Tongue (tissue), 3 donors: ENCODE measurements at places on chromosomes 13 and 19.

GRCh38 chr13:81697826-81698225 is 1356.9 kb upstream of the SPRY2 start:
- no peak for DNase-seq

GRCh38 chr19:51903192-51903591 is 1.6 kb downstream of the ZNF649 start:
- DNase-seq = no peak

DNA sequence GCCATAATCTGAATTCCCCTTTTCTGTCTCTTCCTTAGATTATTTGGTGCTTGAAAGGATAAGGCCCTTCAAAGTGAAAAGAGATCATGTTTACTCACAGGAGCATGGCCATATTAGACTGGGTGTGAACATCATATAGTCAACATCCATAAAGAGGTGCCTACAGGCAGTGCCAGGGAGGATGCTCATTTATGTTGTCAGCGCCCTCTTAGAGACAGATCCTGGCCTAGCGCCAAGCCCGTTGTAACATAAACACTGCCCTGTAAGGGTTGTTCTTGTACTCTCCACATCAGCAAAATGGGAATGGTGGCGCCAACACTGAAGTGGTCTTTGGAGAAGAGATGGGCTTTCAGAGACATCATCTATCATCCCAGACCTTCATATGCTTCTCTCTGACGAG is 16.1 kb downstream of the PCDH8 start:
- DNase-seq = no peak

DNA sequence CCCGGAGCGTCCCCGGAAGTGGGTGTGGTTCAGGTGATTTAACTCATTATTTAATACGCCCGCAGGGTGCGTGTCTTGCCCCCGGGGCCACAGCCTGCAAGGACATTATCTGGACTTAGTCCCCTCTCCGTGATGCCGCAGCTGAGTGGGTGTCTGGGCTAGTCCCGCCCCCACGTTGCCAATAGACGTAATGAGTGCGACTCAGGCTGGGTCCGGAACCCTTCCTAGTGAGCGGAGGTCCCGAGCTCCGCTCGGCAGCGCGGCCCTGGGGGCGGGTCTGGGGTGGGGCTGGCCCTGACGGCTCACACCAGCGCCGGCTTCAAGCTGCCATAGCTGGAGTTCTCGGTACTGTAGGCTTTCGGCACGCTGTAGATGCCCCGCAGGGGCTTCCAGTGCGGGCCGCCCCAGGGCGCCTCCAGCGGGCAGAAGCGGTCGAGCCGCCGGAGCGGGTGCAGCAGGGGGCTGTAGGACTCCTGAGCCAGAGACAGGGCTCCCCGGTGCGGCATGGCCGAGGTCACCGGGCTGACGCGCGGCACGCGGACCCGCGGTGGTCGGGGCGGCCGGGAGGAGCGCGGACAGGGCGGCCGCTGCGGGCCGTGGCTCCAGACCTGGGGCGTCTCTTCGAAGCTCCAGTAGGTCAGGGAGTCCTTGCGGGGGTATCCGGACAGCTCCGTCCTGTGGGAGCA is 918 bp upstream of the LHB start:
- DNase-seq = peak; percentile 57

DNA sequence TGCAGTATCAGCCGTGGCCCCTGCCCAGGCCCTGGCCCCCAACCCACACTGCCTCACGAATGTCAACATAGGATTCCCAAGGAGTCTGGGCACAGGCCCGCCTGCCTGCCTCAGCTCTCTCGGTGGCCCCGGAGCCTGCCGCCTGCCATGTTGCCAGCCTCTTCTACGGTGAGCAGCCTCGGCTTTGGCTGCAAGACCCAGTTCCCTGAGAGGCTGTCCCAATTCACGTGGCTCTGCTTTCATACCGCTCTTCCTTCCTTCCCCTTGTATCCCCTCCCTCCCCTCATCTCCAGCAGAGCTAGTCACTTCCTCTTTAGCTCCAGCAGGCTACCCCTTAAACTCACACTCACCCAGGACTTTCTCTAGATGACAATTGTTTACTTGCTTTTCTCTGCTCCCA is 42.7 kb downstream of the SERP2 start:
- no peak for DNase-seq

DNA sequence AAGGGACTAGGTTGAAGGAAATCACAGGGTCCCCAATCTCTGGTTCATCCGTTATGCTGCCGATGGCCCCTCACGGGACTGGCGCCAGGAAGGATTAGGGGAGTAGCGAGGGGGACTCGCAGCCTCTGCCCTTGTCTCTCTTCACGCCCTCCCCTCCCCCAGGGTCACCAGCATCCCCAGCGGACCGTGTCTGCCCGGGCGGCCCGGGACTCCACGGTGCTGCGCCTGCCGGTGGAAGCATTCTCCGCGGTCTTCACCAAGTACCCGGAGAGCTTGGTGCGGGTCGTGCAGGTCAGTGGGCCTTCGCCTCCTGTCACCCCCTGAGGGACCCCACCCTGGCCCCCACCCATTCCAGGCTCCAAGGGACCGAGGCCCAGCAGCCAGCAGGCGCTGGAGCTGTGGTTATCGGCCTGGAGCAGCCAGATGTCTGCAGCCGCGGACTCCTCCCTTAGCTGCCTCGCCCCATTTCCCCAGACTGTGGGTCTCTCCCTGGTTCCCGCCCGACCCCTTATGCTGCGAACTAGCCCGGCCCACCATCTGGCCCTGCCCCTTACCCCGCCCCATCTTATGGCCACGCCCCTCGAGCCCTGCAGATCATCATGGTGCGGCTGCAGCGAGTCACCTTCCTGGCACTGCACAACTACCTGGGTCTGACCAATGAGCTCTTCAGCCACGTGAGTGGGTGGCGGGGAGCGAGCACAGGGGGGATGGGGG is 5.4 kb downstream of the PNPLA6 start:
- no peak for DNase-seq

DNA sequence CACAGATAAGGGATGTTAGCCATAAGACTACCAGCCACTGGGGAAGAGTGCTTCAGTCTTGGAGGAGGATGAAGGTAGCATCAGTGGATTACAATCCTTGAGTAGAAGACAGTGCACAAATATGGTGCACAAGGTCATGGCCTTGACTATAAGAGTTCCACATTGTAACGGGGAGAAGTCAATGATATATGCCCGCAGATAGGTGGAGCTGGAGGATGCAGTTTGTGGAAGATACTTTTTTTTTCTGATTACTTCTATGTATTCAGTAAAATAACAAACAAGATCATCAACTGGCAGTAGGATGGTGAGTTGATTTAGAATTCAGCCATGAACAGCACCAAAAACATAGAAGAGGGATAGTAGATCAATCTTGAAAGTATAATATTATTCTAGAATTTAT is 926.8 kb upstream of the MIR17HG start:
- DNase-seq = no peak

DNA sequence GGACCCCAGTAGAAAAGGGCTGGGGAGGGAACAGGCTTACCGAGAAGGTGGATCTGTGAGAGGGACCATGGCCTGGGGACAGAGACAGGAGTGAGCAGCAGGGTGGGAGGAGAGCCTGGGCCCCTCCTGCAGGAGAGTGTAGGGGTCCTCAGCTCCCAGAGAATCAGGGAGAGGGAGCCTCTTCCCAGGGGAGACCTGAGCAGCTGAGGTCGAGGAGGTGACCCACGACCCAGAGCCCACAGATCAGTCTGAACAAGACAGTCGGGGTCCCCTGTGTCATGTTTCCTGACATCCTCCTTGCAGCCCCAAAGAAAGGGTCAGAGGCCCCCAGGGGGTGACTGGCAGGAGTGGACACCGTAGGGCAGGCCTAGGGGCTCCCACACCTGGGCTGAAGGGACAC is 6.7 kb downstream of the CEACAM4 start:
- DNase-seq = no peak

GRCh38 chr13:24716011-24716410 is 35.8 kb downstream of the ATP12A start:
- DNase-seq = no peak

DNA sequence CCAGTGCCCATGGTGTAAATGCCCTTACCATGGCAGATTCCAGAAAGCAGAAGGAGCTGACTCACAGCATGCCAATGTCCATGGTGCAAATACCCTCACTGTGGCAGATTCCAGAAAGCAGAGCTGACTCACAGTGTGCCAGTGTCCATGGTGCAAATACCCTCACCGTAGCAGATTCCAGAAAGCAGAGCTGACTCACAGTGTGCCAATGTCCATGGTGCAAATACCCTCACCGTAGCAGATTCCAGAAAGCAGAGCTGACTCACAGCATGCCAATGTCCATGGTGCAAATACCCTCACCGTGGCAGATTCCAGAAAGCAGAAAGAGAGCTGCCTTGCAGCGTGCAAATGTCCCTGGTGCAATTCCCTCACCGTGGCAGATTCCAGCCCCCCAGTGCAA is 163.8 kb upstream of the SOX1 start:
- DNase-seq = no peak

DNA sequence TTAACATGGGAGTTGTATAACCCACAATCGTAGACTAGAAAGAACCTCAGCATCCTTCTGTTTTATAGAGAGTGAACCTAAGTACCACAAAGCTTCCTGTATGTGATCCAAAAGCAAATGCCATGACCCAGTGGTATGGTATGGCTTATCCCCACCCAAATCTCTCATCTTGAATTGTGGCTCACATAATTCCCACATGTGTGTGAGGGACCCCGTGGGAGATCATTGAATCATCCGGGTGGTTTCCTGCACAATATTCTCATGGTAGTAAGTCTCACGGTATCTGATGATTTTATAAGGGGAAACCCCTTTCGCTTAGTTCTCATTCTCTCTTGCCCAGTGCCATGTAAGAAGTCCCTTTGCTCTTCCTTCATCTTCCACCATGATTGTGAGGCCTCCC is 587.9 kb downstream of the LMO7 start:
- no peak for DNase-seq

DNA sequence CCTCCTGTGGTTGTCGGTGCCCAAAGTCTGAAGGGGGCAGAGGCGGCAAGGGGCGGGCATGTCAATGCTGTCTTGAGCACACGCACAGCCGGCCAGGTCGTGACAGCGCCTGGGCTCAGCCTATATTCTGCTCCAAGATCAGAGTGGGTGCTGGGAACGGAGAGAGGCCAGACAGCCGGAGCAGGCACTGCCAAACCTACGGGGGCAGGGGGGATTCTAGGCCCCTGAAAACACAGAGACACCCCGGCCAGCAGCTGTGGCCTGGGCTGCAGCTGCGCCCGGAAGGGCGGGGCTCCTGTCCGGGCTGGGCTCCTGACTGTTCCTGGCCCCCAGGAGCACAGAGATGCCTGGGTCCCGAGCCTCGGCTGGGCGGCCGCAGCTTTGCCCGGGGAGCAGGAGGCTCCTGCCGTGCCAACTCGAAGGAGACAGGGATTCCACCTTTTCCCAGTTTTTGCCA is 2662.9 kb upstream of the PCDH20 start:
- no peak for DNase-seq

DNA sequence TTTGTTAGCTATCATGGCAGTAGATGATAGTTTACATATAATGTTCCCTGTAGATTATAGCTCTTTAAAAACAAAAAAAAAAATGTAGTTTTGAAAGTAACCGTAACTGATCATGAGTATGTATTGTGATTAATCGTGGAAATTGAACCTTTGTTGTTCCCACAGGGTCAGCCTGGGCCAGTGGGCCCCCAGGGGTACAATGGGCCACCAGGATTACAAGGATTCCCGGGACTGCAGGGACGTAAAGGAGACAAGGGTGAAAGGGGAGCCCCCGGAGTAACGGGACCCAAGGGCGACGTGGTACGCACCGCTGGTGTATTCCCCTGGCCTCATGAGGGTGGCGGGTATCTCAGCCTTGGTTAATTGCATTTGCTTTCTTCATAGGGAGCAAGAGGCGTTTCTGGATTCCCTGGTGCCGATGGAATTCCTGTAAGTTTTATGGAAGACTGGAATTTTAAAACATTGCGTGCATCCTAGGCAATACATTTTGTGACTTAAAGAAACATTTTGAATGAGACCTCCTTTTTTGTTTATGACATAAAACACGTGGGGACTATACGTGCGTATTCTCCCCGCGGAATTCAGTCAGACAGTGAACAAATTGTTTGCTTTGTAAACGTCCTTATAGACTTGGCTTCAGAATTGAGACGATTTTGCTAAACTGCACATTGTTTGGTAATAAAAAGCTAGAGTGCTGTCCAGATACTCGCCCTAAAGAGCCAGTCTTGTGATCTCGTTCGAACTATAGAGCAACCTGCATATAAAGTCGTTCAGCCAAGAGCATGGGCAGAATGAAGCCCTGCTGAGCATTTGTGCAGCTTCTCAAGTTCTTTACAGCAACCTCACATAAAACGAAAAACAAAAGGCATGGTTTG is 117.7 kb downstream of the COL4A2 start:
- DNase-seq = peak; percentile 51

DNA sequence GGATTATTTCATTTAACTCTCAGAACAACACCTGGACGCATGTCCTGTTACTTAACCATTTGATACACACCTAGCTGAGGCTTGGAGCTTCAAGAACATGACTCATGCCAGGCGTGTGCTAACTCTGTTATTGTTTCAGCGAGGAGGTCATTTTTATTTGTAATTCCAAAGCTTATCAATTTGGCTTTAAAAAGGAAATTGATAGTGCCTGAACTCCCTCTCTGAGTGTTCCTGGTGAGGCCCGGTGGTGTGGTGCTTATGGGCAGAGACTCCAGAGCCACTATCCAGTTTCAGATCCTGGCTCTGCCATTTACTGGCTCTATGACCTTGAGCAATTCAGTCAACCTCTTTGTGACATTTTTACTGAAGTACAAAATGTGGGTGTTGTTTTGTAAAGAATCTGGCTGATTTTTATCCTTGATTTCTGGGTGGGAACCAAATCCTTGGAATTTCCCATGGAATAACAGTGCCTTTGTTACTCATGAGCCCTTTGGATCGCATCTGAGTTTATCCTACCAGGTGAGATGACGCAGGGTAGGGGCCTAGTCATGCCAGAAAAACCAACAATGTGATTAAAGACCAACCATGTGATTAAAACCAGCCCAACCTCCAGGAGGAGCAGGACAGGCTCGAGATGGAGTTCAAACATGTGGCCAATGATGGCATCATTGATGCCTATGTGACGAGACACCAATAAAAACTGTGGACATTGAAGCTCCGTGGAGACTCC is 198.8 kb downstream of the MYO16 start:
- no peak for DNase-seq

GRCh38 chr13:98416408-98416807 is 160.5 kb downstream of the STK24 start:
- DNase-seq = peak; percentile 68

- peak; percentile 92 for DNase-seq
Measured at GRCh38 chr19:19463348-19464117, 51.8 kb downstream of the TSSK6 start.

DNA sequence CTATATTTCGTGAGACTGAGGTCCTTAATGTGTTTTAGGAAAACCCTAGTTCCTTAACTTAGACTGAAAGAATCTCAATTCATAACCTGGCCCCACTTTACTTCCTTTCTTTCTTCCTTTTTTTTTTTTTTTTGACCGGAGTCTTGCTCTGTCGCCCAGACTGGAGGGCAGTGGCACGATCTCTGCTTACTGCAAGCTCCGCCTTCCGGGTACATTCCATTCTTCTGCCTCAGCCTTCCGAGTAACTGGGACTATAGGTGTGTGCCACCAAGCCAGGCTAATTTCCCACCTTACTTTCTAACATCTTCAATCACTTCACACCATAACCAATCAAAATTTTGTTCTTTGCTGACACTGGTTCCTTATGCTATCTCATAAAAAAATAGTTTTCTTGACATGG is 2097.0 kb downstream of the PCDH9 start:
- no peak for DNase-seq
